ENCODE measurements at places on chromosomes 13 and 19.

DNA sequence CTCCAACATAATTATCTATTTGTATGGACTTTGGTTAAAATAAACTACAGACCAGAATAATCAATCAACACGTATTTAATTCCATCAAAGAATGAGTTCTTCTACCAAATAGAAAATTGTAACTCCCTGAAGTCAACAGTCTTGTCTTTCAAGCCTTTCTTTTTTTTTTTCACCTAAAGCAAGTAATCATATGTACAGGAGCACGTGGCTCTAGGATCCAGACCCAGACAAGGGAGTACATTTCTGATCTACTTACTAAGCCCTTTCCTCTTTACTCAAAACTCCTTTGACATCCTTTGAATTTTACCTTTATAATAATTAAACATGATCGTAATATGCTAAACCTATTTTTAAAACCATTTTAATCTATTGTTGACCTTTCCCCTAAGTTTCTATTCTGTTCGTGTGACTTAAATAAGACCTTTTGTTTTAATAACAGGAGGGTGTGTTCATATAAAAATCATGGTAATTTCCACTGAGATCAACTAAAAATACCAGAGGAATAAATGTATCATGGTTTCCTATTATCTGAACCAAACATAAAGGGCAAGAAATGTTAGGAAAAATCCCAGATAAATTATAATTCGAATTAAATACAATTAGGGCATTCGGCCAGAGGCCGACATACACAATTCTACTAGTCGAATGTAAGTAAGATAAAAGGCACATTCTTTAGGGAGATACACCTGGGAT lies 1.7 kb downstream of the SLC7A1 start:
- no peak for DNase-seq

DNA sequence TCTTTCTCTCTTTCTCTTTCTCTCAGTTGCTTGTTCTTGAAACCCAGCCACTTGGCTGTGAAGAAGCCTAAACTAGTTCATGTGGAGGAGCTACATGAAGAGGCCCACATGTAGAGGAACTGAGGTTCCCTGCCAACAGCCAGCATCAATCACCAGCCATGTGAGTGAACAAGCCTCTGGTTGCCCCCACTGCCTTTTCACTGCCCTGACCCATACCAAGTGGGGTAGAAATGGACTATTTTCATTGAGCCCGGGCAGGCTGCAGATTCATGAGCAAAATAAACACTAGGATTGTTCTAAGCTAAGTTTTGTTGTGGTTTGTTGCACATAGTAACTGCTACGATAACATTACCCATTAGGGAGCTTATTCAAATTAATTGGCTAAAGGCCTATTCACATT lies 78.7 kb upstream of the FAM216B start:
- DNase-seq = no peak

GRCh38 chr19:7492142-7492541 lies 3.3 kb upstream of the PEX11G start:
- DNase-seq = no peak

DNA sequence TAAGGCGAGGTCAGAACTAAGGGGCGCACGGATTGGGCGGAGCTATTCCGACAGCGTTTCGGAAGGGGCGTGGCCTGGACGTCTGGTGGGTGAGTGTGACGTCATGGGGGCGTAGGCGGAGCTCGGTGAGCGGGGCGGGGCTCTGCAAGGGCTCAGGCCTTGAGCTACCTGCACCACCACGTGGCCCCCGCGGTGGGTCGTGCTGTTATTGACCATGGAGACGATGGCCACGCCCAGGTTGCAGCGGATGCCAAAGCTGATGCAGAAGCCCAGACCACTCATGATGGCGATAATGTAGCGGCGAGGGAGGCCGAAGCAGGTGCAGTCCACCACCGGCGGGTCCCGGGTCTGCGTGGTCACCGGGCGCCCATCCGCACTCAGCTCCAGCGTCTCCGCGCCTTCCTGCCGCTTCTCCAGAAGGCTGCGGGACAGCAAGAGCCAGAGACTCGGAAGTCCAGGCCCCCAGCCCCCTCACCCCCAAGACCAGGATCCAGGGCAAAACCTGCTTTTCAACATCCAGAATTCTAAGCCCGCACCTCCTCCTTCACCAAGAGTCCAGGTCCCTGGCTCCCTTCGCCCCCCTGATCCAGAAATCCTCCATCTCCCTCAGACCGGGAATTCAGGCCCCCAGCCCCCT lies 4.8 kb downstream of the SLC17A7 start:
- no peak for DNase-seq

GRCh38 chr19:11964496-11964857 lies 363 bp upstream of the ZNF763 start:
- DNase-seq = no peak

- DNase-seq = no peak
These were observed 35.6 kb upstream of the PEPD start for GRCh38 chr19:33557196-33557595.

DNA sequence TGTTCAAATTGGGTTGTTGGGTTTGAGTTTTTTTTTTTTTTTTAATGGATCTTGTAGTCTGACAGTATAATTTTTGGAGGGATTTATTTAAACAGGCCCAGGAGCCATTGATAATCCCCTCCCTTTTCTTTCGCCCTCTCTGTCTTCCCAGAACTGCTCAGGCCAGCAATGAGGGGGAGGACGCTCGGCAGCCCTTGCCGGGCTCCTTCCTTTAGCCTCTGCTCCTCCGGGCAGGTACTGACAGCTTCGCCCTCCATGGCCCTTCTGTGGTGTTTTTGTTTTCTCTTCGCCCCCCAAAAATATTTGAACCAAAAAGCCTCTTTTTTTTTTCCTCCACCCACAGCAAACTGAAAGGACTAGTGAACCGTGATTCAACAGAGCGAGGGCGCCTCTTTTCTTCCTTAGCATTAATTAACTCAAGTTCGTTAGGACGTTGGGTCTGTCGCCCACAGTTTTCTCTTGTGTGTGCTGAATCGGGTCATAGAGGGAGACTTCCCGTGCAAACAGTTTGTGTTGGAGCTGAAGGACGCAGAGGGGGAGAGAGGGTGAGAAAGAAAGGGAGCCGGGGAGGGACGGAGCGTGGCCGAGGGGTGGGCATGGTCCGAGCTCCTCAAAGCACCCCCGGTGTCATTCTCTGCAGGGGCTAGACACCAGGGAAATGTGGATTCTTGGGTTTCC lies 21.5 kb downstream of the NFIX start:
- no peak for DNase-seq

DNA sequence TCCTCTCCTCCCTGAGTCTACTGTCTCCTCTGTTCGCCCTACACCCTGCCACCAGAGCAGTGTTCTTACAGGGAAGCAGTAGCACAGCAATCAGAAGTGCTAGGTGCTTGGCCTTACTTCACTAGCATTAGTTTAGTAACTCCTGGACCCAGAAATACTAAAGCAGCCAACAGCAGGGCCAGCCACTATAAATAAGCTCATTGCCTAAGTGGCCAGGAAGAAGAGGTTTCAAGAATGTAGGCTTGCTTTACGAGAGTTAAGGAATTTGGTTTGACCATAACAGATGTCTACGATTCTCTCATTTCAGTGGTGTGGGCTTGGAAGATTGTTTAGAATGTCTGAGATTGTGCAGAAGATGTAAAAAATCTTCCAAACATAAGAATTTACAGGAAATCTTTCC lies 103.3 kb downstream of the ZAR1L start:
- DNase-seq = no peak

DNA sequence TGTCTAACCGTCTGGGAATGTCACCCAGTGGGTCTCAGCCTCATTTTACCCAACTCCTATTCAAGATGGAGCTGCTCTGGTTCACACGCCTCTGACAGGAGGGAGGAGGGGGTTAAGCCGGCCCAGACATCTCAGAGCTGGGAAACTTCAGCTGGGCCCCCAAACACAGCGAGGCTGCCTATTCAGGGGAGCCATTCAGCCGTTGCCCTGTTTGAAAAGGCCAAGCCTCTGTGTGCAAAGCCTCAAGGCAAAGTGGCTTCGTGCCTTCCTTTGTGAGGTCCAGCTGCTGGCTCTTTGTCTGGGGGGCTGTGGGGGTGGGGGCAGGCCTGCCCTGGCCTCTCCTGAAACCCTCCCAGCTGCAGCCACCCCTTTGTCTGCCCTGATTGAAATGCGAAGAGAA lies 147.4 kb downstream of the PTPRS start:
- DNase-seq = no peak

DNA sequence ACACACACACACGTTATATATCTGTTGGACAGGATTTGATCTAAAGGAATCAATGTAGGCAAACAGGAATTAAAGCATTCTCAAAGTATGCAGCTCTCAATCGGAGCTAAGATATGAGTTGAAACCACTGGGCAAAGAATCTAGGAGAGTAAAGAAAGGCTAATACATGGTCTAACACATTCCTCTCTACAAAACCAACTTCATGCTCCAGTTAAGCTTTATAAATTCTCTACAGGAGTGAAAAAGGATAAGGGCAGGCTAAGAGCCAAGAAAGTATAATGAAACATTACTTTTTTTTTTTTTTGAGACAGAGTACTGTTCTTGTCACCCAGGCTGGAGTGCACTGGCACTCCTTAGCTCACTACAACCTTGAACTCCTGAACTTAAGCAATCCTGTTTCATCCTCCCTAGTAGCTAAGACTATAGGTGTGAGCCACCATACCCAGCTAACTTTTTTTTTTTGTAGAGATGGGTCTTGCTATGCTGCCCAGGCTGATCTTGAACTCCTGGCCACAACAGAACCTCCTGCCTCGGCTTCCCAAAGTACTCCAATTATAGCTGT lies 10.6 kb downstream of the FBXL3 start:
- no peak for DNase-seq

GRCh38 chr19:11495481-11495880 lies 10.2 kb downstream of the ZNF653 start:
- DNase-seq = no peak

- DNase-seq = no peak
These were observed 133.2 kb upstream of the SLITRK5 start for GRCh38 chr13:87537951-87538350.

GRCh38 chr13:20127562-20128458 lies 33.0 kb downstream of the GJA3 start:
- DNase-seq = peak; percentile 48
